HCEC 1CT (cell line): ENCODE measurements at places on chromosomes 1 and 21.

GRCh38 chr1:156801409-156802121 is 15.1 kb downstream of the SH2D2A start:
- peak; percentile 29 for DNase-seq

DNA sequence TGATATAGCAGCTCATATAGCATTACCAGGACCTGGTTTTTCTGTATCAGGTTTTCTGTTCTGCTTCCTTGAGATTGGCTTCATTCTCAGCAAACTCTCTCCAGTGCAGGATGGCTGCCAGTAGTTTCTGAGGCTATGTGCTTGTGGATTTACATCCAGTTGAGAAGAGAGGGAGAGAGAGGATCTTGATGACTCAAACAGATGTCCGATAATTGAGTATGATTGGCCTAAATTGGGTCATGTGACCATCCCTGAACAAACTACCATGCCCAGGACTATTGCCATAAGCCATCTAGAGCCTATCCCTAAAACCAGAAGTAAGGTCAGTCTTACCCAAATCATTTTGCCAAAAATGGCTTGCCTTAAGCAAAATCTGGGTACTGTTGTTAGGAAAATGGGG is 18.1 kb upstream of the PSMA5 start:
- DNase-seq, result peak; percentile 43

DNA sequence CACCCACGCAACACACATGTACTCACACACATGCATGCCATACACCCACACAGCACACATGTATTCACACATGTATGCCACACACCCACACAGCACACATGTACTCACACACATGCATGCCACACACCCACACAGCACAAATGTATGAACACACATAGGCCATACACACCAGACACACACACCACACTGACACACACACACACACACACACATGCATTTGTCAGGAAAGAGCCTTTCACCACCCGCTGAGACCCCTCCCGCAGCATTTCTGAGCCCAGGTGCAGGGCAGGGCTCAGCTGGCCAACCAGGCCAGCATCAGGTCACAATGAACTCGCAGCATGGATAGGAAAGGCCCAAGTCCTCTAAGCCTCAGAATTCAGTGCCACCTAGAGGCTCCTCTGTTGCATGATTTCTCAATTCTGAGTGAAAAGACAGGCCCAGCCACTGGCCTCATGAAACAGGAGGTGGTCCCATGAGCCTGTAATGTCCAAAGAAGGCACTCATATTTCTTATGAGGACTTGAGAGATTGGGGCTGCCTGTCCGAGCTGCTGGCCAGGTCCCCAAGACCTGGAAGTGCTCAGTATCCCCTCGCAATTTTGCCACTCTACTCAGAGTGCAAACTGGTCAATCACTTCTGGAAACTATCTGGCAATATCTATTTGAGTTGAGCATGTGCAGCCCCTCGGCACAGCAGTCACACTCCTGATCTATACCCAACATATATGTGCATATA is 57.3 kb downstream of the PSMG1 start:
- DNase-seq, result peak; percentile 75

DNA sequence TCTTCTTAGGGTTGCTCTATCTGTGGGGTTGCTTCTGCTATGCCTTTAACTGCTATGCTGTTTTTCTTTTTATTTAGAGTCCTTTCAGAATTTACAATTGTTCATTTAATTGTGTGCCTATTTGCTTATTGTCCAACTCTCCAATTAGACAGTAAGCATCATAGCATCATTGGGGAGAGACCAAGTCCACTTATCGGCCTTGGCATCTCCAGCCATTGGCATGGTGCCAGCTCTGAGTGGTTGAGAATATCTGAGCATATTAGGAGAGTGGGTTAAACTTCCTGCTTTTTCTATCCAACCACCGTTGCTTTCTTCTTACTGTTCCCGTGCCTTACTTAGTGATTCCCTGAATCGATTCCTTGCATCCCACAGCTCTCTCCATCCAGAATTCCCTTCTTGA is 535.0 kb downstream of the AJAP1 start:
- no peak for DNase-seq

- peak; percentile 66 for DNase-seq
Observed at GRCh38 chr1:21334214-21335087, 44.2 kb upstream of the ECE1 start.

- DNase-seq, result no peak
Observed at GRCh38 chr21:34612056-34612455, 2.9 kb downstream of the RCAN1 start.

DNA sequence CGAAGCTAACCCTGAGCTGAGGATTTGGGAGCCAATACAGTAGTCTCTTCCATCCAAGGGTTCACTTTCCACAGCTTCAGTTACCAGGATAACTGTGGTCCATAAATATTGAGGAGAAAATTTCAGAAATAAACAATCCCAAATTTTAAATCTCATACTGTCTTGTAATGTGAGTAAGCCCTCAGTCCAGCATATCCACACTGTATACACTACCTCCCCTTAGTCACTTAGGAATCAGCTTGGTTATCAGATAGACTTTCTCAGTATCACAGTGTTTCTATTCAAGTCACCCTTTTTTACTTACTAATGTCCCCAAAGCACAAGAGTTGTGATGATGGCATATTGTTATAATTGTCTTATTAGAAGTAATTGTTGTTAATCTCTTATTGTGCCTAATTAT is 102.3 kb upstream of the GNG12 start:
- DNase-seq, result no peak

GRCh38 chr1:155951753-155952504 is 10.5 kb downstream of the RXFP4 start:
- no peak for DNase-seq
